GM23248 (cell line): ENCODE measurements at places on chromosomes 13 and 19.
A peak's percentile ranks its signal among the peaks of the same experiment; 100 is the strongest.

- DNase-seq = no peak
Measured at GRCh38 chr19:7883105-7883504, 5.2 kb upstream of the LRRC8E start.

GRCh38 chr19:54356444-54357056 lies 8.2 kb downstream of the LAIR1 start:
- no peak for DNase-seq

DNA sequence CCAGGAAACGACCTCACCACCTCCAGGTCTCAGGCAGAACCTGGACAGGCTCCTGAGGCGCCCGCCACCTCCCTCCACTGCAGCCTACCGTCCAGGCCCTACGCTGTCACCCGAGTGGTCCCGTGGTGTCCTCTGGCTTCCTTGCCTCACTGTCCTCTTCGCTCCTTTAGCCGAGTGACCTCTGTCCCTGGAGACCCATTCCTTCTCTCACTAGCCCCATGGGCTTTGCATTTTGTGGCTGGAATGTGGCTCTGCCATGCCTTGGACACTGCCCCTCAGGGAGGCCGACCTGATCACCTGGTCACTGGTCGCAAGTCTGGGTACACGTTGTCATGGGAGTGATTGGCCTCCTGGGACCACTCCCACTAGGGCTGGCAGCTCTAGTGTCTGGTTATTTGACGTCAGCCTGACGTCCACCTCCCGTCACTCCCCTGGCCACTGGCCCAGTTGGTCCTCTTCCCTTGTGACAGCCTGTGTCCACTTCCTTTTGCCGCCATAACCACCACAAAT lies 17.9 kb downstream of the SLC25A42 start:
- no peak for DNase-seq

DNA sequence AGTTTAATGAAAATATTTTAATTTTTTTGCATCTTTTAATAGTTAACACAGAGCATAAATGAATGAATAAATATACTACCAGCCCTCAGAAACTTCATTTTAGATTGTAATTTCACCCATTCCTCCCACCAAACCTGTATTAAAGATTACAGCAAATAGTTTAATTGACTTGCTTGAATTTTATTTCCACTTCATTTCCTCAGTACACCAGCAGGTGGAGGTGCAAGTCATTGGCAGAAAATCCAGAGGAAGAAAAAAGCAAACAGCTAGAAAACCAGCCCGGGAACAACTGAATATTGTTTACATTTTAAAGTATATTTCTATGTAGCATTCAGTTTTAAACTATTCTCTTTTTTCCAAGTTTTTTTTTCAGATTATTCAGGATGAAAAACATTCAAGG lies 177.8 kb downstream of the OLFM4 start:
- peak; percentile 24 for DNase-seq

GRCh38 chr19:16372065-16372915 lies 47.7 kb downstream of the KLF2 start:
- no peak for DNase-seq

DNA sequence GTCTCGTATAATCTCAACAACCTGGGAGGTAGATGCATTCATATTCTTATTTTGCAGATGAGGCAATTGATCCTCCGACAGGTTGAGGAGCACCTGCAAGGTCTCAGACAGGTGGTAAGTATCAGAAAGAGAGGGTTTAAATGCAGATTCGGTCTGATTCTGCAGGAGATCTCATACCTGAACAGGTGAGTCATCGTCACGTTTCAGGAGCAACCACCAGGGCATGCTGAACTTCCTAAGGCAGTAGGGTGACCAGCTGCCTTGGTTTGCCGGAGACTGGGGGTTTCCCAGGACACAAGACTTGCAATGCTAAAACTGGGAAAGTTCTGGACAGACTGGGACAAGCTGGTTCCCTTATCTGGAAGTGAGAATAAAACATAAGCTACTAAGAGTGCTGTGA lies 68.8 kb upstream of the TSHZ3 start:
- no peak for DNase-seq

- DNase-seq = no peak
Measured at GRCh38 chr19:11555246-11555645, 3.8 kb downstream of the ELOF1 start.

DNA sequence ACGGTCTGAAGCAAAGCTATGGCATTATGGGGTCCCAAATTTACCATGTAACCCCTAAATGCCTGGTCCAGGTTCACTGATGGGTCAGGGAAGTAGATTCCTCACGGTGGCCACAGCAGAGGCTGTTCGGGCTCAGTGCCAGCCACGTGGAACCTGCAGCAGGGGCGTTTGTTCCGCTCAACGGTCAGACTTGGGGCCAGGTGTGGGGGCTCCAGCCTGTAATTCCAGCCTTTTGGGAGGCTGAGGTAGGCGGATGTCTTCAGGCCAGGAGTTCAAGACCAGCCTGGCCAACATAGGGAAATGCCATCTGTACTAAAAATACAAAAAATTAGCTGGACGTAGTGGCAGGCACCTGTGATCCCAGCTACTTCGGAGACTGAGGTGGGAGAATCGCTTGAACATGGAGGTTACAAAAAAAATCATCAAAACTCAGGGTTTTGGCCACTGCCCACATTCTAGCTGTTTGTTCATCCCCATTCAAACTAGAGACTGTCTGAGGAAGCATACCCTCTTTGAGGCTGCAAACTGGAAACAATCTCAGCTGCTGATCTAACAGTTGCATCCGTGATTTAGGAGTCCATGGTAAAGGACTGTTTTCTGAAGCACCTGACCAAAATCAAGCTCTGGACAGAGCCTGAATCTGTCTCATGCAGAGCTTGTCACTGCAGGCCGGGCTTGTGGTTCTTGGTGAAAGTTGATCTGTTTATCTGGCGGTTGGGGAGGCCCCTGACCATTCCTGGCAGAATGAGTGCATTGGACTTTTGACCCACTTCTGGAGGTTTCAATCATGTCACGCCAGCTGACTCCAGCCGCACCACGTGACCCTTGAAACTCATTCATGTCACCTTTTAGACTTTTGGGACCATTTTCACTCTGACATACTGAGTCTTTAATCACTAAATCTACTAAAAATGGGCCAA lies 30.2 kb upstream of the ZNF331 start:
- no peak for DNase-seq

DNA sequence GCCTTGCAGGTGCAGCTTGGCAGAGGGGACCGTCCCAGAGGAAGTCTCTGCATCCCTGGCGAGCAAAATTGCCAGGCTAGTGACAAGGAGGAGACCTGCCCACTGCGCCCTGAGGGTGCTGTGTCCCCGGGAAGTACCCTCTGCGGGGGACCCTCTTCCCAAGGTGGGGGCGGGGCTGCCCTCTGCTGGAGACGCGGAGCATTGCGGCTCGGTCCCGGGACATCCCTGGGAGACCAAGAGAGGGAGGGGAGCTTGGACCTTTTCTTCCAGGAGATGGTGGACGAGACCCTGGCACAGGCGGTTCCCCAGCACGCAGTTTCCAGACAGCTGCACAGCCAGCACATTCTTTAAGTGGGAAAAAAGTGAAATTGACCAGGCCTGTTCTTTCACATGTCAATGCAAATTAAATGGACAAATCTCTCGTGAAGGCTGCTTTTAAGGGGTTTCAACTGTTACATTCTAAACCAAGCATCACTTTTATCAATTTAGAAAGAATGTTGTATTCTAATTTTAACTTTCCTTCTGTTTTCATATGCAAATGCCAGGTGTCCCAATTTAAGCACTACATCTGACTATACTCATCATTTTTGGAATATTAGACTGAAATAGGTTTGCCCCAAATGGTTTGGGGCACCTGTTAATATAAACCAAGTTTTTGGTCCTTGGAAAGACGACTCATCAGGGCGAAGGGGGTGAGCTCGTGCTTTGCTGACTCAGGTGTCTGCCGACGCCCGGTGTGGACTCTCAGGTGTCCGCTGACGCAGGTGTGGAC lies 60.7 kb downstream of the MCF2L start:
- peak; percentile 19 for DNase-seq

DNA sequence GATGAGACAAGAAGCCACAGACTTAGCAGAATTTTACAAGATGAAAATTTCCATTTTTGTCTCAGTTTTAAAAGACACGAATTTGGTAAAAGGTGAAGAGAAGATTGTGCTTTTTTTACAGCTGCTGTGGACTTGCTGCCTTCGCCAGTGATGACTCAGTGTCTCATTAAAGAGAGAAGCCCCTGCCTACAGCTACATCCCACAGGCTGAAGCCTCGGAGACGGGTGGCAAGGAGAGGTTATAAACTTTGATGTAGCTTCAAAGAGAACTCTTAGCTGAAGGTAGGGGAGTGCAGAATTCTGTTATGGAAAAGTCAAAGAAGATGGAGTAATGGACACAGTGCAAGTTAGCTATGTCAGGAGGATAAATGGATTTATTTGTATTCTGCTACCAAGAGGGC lies 683.4 kb upstream of the ARGLU1 start:
- DNase-seq = no peak

GRCh38 chr19:9011875-9012274 lies 1.7 kb upstream of the MUC16 start:
- DNase-seq = no peak

DNA sequence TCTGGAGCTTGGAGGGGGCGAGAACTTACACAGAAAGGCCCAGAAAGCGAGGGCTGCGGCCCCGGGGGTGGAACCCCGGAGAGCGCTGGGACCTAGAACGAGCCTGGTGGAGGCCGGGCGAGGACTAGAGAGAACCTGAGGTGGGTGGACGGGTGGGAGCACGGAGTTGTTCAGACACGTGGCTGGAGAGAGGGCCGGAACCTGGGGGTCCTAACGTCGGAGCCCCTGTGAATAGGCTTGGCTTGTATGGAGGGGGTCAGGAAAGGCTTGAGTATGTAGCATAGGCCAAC lies 383 bp downstream of the ZNF581 start:
- peak; percentile 53 for DNase-seq

GRCh38 chr19:35130761-35131720 lies 3.8 kb downstream of the LGI4 start:
- no peak for DNase-seq

GRCh38 chr19:37973666-37974065 lies 66.7 kb downstream of the SIPA1L3 start:
- DNase-seq = no peak
